ENCODE measurements at places on chromosomes 11 and 22. TPM values are rescaled to one million over a fixed set of nuclear protein-coding genes. Genes with fewer than 3 reads are reported as not detected.
A peak's percentile ranks its signal among the peaks of the same experiment; 100 is the strongest.

The NCAPH2 gene
- total RNA-seq = 63.9 TPM

The HTR3A gene
- total RNA-seq = 15.6 TPM

The CRACR2B gene
- total RNA-seq = 4.5 TPM

The OR52B4 gene
- not detected for total RNA-seq

The NAALAD2 gene
- total RNA-seq = not detected

The DGCR6 gene
- 0.35 TPM for total RNA-seq

The CCDC116 gene
- 1.2 TPM for total RNA-seq

The LMNTD2 gene
- 8.6 TPM for total RNA-seq

The IL10RA gene
- total RNA-seq = 350 TPM

The CDKN1C gene
- 1.1 TPM for total RNA-seq

The APOL1 gene
- total RNA-seq = 10.7 TPM

The YPEL1 gene
- total RNA-seq = 3.0 TPM

The OR4D5 gene
- total RNA-seq = not detected

The FLRT1 gene
- total RNA-seq = not detected

DNA sequence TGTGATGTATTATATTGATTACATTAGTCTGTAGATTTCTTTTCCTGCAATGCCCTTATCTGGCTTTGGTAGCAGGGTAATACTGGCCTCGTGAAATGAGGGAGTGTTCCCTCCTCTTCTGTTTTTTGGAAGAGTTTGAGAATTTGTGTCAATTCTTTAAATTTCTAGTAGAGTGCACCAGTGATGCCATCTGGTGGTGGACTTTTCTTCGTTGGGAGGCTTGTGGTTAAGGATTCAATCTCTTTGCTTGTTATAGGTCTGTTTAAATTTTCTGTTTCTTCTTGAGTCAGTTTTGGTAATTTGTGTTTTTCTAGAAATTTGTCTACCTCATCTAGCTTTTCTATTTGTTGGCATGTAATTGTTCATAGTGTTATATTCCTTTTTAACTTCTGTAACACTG lies 18.9 kb downstream of the SHANK3 start:
- H3K36me3 ChIP-seq = no peaks in the 10 kb centered on the region
- H3K4me3 ChIP-seq = no peak overlapping the region
- H3K4me1 ChIP-seq = peaks cover 4% of the 10 kb centered on the region
- DNase-seq = no peak
- H3K27ac ChIP-seq = no peak overlapping the region

DNA sequence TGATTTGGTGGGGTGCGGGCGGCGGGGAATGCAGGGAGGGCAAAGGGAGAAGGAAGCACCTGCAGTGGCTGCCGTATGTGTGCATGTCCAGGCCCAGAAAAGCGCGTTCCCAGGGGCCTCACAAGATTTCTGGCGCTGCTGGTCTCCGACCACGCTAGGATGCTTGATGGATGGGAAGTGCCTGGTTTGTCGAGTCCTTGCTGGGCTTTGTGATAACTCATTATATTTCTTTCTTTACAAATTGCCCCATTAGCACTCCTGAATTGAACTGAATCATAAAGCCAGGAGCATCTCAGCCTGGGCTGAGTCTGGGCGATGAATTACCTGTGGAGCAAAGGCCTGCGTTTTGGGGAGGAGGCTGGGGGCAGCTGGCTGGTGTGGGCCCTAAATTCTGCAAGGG lies 69.2 kb upstream of the LMO1 start:
- no peak overlapping the region for H3K27ac ChIP-seq
- DNase-seq = no peak
- H3K4me3 ChIP-seq = no peak overlapping the region
- peaks cover 23% of the 10 kb centered on the region for H3K4me1 ChIP-seq
- H3K27me3 ChIP-seq = peaks cover 8% of the 10 kb centered on the region

- peaks cover 8% of the 10 kb centered on the region for H3K27me3 ChIP-seq
- H3K27ac ChIP-seq = no peak overlapping the region
- H3K36me3 ChIP-seq = no peaks in the 10 kb centered on the region
- no peaks in the 10 kb centered on the region for H3K4me1 ChIP-seq
Observed at GRCh38 chr22:32528984-32529982, 54.7 kb downstream of the FBXO7 start.

GRCh38 chr11:104946907-104947306 lies 21.5 kb downstream of the CASP4 start:
- DNase-seq = no peak
- H3K27ac ChIP-seq = no peak overlapping the region
- H3K27me3 ChIP-seq = no peaks in the 10 kb centered on the region
- peaks cover 7% of the 10 kb centered on the region for H3K4me1 ChIP-seq
- H3K36me3 ChIP-seq = peaks cover 91% of the 10 kb centered on the region

GRCh38 chr11:14578541-14578956 lies 58.4 kb upstream of the PSMA1 start:
- H3K27me3 ChIP-seq = peaks cover 1% of the 10 kb centered on the region
- H3K4me3 ChIP-seq = peak overlapping the region; percentile 50
- H3K4me1 ChIP-seq = peaks cover 33% of the 10 kb centered on the region
- peak overlapping the region; percentile 77 for H3K27ac ChIP-seq
- no peak for DNase-seq

DNA sequence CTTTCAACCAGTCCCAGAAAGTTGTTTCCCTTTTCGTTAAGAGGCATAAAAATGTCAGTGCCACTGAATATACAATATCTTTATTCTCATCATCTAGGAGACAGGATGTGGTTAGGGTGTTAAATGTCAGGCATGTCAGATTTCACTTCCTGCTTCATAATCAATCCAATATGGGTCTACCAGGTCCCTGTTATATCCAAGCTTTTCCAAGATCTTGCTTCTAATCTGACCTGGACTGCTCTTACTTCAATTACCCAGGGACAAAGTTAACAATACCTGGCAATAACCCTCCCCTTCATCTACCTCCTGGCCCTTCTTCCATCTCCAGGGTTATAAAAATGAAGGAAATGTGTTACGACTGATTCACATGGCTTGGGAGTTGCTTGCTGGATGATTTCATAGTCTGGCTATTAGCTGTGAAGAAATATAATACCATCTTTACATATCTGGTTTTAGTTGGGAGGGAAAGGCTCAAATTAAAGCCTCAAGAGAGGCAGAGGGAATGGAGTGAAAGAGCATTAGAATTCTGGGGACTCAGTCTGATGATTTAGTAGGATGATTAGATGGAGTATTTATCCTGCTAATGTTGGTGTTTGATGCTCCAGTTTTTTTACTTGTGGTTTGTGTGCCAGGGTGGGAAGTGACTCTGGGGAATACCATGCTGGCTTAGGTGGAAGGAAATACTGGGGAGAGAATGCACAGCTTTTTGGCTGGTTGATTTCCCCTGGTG lies 534.3 kb downstream of the ETS1 start:
- peak overlapping the region; percentile 41 for H3K27ac ChIP-seq
- no peaks in the 10 kb centered on the region for H3K27me3 ChIP-seq
- H3K4me1 ChIP-seq = peaks cover 22% of the 10 kb centered on the region
- H3K4me3 ChIP-seq = no peak overlapping the region
- DNase-seq = no peak

- H3K27me3 ChIP-seq = peaks cover 42% of the 10 kb centered on the region
- no peak overlapping the region for H3K27ac ChIP-seq
- DNase-seq = peak; percentile 31
- peaks cover 4% of the 10 kb centered on the region for H3K4me1 ChIP-seq
- no peak overlapping the region for H3K4me3 ChIP-seq
Observed at GRCh38 chr11:69718147-69718546, 14.3 kb upstream of the FGF19 start.

GRCh38 chr11:11486423-11486822 lies 133.4 kb upstream of the CSNK2A3 start:
- H3K4me3 ChIP-seq = no peak overlapping the region
- no peaks in the 10 kb centered on the region for H3K27me3 ChIP-seq
- no peaks in the 10 kb centered on the region for H3K36me3 ChIP-seq
- no peak overlapping the region for H3K27ac ChIP-seq
- no peak for DNase-seq
- H3K4me1 ChIP-seq = no peaks in the 10 kb centered on the region

- H3K4me3 ChIP-seq = peak overlapping the region; percentile 96
- no peaks in the 10 kb centered on the region for H3K27me3 ChIP-seq
- H3K4me1 ChIP-seq = peaks cover 67% of the 10 kb centered on the region
- peaks cover 62% of the 10 kb centered on the region for H3K36me3 ChIP-seq
Observed at GRCh38 chr11:58573451-58574104, 2.1 kb downstream of the LPXN start.

DNA sequence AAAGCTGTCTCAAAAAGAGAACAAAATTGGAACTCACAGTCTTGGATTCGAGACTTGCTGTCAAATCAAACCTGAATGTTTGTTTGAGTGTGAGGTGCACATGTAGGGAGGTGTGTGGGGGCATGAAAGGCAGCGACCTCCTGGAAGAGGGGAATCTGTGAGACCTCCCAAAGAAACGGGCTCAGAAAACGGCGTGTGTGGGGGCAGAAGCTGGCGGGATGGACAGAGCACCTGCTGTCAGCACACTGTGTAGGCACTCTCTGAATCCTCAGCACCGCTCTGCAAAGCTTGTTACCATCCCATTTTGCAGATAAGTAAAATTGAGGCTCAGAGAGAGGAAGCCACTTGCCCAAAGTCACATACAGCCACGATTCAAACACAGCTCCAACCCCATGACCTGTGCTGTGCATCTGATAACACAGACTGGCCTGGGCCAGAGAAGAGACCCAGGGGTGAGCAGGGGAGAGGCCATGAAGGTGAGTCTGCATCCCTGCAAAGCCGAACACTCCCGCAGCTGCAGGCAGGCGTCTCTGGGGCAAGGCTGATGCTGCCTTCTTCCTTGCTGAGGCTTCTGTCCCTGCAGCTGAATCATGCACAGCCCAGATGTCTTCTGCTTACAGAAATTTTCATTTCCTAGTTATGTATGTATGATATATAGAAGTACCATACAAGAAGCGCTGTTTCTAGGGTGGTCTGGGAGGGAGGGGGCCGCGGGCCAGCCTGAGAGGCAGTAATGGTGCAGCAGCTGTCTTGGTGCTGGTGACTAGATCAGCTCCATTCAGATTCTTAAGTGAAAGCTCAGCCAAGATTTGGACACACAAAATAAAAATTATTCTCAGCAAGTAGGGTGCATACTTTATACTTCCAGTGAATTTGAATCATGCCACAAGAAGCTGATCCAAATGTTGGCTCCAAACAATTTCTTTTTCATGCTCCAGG lies 67.3 kb upstream of the SHISAL1 start:
- peaks cover 14% of the 10 kb centered on the region for H3K27me3 ChIP-seq
- no peak overlapping the region for H3K27ac ChIP-seq
- peaks cover 2% of the 10 kb centered on the region for H3K36me3 ChIP-seq
- no peak overlapping the region for H3K4me3 ChIP-seq
- no peak for DNase-seq
- no peaks in the 10 kb centered on the region for H3K4me1 ChIP-seq

- no peaks in the 10 kb centered on the region for H3K36me3 ChIP-seq
- no peaks in the 10 kb centered on the region for H3K4me1 ChIP-seq
- H3K27ac ChIP-seq = no peak overlapping the region
- DNase-seq = no peak
- no peak overlapping the region for H3K4me3 ChIP-seq
Observed at GRCh38 chr11:122319691-122320620, 203.9 kb upstream of the BLID start.

DNA sequence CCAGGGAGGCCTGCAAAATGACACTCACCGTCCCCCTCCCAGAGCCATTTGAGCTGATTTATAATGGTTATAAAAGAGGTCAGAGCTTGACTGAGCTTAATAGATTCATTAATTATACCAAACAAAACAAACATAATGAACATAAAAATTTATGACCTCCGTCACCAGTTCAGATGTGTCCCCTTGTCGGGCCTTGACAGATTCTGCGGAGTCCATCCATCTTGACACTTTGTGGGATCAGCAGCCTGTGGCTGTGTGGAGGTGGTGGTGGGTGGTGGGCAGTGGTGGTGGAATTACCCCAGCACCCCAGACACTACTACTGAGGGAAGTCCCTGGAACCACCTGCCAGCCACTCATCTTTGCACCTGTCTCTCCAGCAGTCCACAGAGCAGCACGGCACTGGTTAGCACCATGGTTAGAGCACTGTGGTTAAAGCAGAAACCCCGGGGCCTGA lies 83.5 kb downstream of the DSCAML1 start:
- H3K4me3 ChIP-seq = no peak overlapping the region
- H3K36me3 ChIP-seq = no peaks in the 10 kb centered on the region
- H3K27me3 ChIP-seq = peaks cover 42% of the 10 kb centered on the region
- no peak for DNase-seq

DNA sequence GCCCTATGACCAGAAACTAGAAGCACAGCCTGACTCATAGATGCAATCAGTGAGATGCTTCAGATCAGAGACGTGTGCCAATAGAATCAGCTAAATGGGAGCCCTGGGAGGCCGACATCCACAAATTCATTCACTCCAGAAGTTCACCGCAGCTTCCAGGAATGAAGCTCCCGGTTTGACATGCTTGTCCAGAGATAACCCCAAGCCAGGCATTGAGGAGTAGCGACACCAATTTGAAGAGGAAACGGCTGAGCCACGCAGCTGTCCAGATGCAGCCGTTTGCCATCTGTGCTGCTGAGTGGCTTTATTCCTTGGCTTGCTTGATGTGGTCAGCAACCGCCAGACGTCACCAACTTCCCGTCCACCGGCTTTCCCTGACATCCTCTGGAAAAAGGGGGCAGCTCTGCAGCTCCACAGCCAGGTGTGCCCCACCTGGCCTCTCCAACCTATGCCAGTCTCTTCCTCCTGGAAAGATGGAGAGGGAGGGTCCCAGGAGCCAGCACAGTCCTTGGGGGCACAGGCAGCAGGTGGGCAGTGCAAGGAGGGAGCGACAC lies 123.9 kb upstream of the OPCML start:
- H3K36me3 ChIP-seq = no peaks in the 10 kb centered on the region
- H3K27me3 ChIP-seq = no peaks in the 10 kb centered on the region
- H3K27ac ChIP-seq = no peak overlapping the region

DNA sequence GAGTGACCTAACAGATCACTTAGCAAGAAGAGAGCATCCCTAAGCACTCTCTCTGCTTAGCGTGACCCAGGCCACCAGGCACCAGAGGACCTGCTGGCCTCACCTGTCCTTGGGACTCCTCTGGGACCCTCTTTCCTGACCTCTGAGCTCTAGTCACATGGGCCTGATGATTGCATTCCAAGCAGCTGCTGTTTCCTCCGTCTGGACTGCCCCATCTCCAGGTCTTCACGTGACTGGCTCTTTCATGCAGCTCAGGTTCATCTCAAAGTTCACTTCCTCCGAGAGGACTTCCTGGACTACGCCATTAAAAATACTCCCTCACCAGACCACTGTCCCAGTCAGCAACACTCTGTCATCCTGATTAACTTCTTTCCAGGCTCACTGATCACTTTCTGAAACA lies 2.9 kb downstream of the MMP20 start:
- DNase-seq = no peak
- no peaks in the 10 kb centered on the region for H3K36me3 ChIP-seq
- no peak overlapping the region for H3K27ac ChIP-seq
- no peaks in the 10 kb centered on the region for H3K4me1 ChIP-seq
- no peak overlapping the region for H3K4me3 ChIP-seq

DNA sequence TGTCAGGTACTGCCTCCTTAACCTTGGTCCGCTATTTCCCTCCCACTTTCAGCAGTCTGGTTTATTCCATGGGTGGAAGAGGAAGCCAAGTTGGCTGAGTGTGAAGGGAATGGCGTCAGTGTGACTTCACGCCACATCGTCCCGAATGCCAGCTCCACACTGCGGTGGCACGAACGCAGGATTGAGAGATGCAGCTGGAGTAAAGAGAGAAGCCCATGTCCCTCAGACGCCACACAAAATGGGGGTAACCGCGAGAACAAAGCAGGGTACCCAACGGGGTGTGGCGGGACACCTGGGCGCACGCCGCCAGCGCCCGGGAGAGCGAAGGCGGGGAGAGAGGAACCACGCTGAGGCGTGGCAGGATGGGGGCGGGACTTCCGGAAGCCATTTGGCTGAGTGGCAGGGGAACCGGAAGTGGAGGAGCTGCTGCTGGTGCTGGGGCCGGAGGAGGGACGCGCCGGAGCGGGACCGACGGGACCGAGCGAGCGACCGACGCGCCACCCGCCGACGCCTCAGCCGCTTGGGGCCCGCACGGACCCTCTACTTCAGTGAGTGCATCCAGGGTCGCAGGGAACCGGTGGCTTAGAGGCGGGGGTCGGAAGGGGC lies at the start of gene PAFAH1B2:
Gene PAFAH1B2, plus strand, starts transcription at position 417 of the 606 bp plus-strand sequence. CDS start 8,161 bp downstream, outside the sequence.
- H3K27ac ChIP-seq = peak within 1 kb of the TSS; percentile 95
- H3K4me1 ChIP-seq = peaks cover 40% of the 10 kb centered on the region
- H3K27me3 ChIP-seq = peaks cover 5% of the 10 kb centered on the region
- peak within 1 kb of the TSS; percentile 95 for H3K4me3 ChIP-seq
